A673 (cell line): ENCODE measurements at places on chromosomes 7 and 10.

GRCh38 chr7:116862951-116863670 lies 724 bp downstream of the CAPZA2 start:
- peak; percentile 33 for DNase-seq

DNA sequence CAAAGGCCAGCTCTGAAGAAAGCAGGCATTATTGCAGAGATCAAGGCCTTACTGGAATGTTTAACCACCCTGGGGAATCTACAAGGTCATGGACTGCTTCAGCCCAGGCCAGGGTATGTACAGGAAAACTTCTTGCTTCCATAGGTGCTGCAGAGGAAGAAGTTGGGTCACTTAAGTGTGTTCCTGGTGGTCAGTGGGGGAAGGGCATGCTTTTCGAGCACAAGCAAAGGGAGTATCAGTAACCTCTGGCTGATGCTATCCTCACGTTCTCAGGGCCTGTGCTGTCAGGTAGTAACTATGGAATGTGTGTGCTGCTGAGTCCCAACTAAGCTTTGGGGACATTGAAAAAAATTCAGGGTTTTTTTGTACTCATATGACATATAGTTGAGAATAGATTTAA lies 234.0 kb upstream of the SP4 start:
- no peak for DNase-seq

DNA sequence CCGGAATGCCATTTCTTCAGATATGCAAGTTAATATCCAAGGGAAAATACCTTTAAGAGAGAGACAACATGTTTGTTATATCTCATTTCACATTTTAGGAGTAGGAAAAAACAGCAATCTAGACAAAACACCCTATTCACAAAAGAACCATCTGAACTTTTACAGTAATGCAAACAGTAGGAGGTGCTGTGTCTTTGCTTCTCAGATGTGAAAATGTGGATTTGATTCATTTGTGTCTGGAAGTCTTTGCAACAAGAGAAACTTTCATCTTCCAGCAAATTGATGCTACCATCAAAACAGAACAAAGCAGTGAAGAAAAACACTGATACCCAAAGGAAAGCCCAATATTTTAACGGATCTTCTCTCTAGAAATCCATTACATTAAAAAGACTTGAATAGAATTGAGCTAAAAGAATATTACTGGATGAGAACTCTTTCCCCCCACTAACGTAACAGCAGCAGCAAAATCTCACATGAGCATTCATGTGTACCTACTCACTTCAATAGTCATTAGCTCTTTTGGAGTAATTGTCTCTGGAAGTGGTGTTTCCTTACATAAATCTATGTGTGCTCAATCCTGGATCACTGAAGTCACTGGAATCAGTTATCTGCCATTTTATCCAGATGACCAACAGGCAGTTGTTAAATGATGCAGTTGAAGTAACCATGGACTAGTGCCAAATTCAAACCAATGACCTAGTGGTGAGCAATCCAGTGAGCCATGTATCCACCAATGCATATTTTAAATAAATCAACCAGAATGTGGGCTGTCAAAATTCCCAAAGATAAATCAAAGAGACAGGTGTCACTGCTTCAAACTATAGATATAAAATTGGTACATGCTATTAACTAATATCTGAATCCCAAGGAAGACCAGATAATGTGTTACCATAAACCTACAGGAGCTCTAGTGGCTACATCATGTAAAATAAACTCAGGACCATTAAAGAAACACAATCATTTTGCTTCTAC lies 1.8 kb downstream of the SEMA3C start:
- peak; percentile 63 for DNase-seq

- DNase-seq, result no peak
Observed at GRCh38 chr7:102063690-102064180, 222.9 kb upstream of the SH2B2 start.

- DNase-seq, result no peak
Observed at GRCh38 chr10:118340486-118340885, 1.6 kb downstream of the FAM204A start.

DNA sequence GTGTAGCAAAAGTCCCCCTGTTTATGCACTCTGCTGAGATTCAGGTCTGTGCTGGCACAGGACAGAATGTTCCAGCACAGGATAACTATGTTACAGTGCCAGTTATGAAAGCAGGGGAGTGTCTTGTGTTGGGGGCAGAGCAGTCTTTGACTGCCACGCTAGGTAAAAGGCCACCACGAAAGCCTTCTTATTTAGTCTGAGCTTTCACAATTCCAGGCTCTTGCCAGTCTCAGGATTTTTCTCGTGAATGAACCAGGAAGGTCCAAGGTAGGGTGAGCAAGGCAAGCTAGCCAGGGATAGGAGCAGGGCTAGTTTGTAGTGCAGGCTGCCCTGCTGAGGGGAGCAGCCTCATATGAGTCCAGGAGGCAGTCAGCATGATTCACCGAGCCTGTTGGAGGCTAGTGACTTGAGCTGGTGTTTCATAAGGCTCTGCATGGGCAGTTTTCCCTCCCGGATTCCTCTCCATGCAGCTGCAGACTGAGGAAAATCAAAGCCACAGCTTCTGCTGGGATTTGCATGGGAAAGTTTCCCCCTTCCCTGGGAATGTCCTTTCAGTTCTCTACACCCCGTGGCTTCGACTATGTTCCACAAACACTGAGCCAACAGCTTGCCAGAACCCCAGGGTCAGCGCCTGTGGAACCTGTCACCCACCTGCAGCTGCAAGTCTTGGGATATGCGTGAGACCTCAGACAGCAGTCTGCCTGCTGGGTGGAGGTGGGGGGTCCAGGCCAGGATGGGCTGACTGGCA lies 112.3 kb downstream of the JCAD start:
- no peak for DNase-seq

GRCh38 chr10:11165591-11166543 lies 148.2 kb downstream of the CELF2 start:
- peak; percentile 24 for DNase-seq

DNA sequence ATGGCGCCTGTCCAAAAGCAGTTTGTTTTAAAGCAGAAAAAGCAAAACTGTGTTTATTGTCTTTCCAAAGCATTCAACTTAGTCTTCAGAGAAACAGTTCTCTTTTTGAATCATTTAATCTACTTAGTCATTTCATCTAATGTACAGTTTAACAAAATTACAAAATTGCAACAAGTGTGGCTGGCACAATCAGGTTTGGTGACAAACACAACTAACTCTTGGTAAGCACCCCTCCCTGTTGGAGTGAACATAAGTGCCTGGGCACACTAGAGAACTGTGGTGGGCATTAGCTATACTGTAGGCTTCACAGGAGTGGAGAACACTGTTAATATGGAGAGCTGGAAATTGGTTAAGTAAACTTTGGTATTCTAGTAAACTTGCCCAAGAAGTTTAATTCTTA lies 6.9 kb downstream of the CREM start:
- no peak for DNase-seq

DNA sequence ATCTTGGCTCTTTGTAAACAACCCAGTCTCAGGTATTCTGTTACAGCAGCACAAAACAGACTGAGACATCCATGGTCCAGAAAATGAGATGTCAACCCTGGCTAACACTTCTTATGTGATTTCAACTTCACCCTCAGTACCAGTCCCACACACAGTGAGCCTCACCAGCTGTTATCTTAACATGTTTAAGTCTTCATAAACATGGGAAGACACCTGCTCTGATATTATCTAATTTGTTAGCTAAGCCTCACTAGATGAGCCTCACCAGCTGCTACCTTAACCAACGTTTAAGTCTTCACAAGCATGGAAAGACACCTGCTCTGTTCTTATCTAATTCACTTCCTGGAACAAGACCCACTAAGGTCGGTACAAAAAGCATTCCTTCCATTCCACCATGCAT lies 130.8 kb downstream of the CALN1 start:
- no peak for DNase-seq

DNA sequence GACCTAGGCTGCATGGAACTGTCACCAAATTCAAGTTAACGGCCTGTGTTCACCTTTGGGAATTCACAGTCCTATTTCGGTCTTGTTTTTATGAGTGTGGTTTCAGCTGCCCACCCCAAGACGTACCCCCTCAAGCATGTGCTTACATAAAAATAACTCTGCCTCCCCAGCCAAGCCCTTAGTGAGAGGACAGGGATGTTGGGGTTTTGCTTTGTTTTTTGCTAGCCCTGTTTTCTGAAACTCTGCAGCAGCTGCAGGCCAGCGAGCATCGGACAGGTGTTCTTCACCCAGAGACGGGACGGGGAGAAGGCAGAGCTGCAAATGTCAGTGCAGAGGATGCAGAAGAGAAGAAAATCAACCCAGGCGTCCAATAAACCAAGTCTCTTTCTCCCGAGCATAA lies 13.5 kb downstream of the CHST15 start:
- no peak for DNase-seq

DNA sequence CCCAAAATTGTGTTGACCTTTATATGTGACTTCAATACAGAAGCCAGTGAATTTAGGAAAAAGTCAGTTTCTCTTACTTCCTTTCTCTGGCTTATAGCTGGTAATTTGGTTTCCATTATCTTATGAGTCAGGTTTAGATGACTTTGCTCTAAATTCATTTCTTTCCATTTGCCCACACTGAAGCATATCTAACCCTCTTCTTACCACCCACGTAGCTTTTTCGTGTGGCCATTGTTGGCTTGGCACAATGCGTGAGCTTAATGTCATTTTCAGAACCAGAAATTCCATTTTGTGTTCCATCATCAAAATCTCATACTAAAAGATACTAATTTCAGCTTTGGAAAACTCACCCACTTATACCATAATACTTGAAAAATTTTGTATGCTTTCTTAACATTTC lies 271.2 kb downstream of the INHBA start:
- DNase-seq, result no peak

DNA sequence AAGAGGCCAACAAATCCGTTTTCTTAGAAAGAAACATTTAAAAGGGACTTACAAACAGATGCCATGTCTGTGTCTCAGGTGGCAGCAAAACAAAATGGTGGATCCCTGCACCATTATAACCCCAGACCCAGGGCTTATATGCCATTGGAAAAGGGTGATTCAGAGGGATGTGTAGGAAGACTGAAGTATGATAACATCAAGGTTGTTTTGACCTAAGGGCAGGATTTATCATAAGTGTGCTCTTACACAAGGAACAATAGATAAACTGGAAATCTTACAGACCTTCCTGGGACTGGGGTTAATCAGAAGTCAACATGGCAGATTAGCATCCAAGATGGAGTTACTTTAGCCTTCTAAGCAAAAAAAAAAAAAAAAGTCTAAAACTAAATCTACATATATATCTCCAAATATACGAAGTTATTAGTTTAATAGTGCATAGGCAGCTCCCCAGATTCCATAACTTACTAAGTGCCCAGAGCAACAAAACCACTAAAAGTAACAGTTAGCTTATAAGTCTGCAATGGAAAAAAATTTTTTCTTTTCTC lies 34.3 kb upstream of the WNT16 start:
- DNase-seq, result no peak

DNA sequence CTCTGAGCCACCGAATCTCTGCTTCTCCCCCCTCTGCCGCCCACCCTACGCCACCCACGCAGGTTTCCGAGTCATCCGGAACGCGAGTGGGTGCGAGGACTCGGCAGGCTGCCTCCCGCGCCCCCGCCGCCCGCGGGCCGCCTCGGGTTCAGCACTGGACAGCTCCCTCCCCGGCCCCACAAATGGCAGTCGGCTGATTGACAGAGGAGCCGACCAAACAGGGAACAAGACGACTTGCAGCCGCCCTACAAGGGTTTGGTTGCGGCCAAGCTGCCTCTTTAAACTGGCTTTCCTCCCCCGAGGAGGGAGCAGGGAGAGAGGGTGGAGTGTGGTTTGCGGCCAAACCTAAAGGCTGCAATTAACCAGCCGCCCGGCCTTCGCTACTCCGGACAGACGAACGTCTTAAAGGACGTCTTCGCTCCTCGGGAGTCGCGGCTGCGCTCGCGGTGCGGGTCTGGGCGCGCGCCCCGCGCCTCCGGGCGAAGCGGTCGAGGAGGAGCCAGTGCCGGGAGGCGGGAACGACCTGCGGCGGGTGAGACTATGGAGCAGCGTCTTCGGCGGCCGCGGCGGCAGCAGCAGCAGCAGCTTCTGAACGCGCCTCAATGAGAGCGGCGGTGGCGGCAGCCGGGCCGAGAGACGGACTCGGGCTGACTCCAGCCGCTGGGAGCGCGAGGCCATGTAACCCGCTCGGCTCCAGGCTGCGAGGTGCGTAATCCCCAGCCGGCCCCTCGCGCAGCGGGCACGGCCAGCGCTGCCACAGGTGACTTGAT lies at the start of gene GPR158:
Gene GPR158 (plus strand): TSS at position 541 of the 770 bp plus-strand sequence. CDS start 420 bp downstream, outside the sequence.
- peak; percentile 95 for DNase-seq

DNA sequence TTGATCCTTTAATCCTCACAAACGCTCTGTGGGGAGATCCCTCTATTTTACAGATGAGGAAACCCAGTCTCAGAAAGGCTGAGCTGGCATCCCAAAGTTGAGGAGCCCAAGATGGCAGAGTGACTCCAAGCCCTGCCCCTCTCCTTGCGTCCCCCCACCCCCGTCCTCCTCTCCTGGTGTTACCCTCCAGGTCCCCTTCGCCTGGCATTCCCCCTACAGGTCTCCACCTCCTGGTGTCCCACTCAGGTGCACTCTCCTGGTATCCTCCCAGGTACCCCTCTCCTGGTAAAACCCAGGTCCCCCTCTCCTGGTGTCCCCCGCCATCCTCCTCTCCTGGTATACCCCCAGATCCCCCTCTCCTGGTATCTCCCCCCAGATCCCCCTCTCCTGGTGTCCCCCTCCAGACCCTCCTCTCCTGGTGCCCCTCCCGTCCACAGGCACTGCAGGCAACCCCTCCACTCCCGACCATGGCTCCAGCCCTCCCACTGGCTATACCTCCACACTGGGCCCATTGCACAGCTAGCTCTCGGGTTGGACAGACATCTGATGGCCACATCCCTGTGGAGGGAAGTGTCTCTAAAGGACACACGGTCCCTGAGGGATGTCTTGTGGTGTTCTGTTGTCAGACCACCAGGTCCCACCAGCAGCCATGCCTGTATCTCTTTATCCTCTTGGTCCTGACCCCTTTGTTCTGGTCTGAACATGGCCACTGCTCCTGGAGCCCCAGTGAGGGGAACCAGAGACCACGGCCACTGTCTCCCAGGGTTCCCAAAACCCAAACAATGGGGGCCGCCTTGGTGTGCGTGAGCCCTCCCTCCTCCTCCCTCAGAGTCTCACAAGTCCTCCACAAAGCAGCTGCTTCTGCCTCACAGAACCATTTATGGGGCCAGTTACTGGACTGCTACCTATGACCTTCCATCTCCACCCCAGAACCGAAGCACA lies 37.2 kb downstream of the CALML3 start:
- DNase-seq, result no peak

- no peak for DNase-seq
Observed at GRCh38 chr10:99143011-99143410, 92.6 kb downstream of the HPSE2 start.

DNA sequence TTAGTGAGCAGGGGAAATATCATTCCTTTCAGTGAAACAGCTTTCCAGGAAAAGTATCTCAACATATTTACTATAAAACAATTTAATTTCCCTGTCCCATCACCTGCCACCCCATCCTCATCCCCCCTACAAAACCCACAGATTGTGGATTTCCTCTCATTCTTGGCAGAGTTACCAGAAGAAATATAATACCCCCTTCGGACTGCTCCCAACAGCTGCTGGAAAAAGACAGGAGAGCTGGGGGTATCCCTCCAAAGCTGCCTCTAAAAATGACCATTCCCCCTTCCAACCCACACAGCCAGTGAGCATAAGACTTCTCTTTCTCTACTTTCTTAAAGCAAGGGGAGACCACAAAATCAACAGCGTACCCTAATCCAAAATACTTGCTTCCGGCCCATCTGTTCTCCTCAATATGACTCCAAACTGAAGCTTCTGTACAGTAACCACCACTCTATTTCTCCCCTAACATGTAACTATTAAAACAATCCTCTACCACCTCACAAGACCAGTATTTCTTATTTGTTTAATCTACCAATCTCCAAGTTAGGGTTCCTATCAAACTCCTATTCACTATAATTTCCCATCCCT lies 7.8 kb downstream of the FBXW4 start:
- DNase-seq, result no peak
